ENCODE measurements at places on chromosomes 6 and 20.

DNA sequence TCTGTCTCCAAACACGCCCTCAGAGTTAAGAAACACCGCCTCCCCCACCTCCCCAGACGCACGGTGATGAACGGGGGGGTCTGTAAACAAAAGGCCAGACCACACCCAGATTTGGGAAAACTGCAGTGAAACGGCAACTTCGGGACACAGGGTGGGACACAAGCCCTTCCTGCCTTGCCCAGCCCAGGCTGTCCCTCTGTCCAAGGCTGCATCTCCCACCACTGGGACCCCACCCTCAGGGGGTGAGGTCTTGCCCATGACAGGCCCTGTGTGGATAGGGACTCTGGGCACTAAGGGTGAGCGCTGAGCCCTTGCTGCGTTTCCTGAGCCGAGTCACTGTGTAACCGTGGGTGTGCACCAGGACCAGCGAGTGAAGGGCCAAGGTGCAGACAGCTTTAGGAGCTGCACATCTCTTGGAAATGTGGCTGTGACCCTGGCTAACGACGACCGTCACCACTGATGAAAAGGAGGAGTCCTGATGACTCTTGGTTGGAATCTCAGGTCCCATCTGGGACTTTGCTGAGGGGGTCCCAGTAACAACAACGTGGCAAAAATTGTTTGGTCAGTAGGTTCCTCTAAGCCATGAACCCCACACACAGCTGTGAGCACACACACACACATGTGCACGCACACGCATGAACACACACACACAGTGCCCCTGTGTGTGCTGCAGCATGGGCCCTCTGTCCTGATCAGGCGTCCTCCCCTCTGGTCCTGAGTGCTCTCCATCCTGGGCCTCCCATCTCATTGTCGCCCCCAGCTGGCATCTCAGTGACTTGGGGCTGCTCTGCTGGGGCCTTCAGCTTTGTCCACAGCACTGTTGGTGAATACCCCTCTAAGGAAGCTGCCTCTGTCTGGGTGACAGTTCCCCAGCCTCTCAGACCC, 100.6 kb downstream of the RAMACL start:
- no peak for DNase-seq
- H3K36me3 ChIP-seq, result peaks cover 83% of the 10 kb centered on the region
- no peak overlapping the region for H3K27ac ChIP-seq
- H3K4me3 ChIP-seq, result no peak overlapping the region
- no peaks in the 10 kb centered on the region for H3K27me3 ChIP-seq
- H3K4me1 ChIP-seq, result peaks cover 20% of the 10 kb centered on the region

GRCh38 chr6:41376176-41376575, 40.8 kb downstream of the NCR2 start:
- no peak for DNase-seq
- peaks cover 86% of the 10 kb centered on the region for H3K27me3 ChIP-seq
- peaks cover 16% of the 10 kb centered on the region for H3K4me1 ChIP-seq

- no peaks in the 10 kb centered on the region for H3K36me3 ChIP-seq
- H3K27ac ChIP-seq, result no peak overlapping the region
- no peaks in the 10 kb centered on the region for H3K27me3 ChIP-seq
Observed at GRCh38 chr20:17859616-17860232, 108.9 kb downstream of the SNX5 start.

- H3K36me3 ChIP-seq, result no peaks in the 10 kb centered on the region
- H3K27ac ChIP-seq, result no peak overlapping the region
- no peaks in the 10 kb centered on the region for H3K27me3 ChIP-seq
- no peak for DNase-seq
- no peaks in the 10 kb centered on the region for H3K4me1 ChIP-seq
- no peak overlapping the region for H3K4me3 ChIP-seq
Observed at GRCh38 chr20:10344953-10345352, 89.1 kb downstream of the MKKS start.

GRCh38 chr6:89315249-89315885, at the start of gene GABRR2:
Gene GABRR2 (minus strand): TSS chr6:89315299. CDS start chr6:89315165, 134 bp downstream.
- peaks cover 7% of the 10 kb centered on the region for H3K36me3 ChIP-seq
- no peak within 1 kb of the TSS for H3K4me3 ChIP-seq
- DNase-seq, result no peak
- no peaks in the 10 kb centered on the region for H3K27me3 ChIP-seq
- H3K27ac ChIP-seq, result no peak within 1 kb of the TSS
- H3K4me1 ChIP-seq, result peaks cover 15% of the 10 kb centered on the region

DNA sequence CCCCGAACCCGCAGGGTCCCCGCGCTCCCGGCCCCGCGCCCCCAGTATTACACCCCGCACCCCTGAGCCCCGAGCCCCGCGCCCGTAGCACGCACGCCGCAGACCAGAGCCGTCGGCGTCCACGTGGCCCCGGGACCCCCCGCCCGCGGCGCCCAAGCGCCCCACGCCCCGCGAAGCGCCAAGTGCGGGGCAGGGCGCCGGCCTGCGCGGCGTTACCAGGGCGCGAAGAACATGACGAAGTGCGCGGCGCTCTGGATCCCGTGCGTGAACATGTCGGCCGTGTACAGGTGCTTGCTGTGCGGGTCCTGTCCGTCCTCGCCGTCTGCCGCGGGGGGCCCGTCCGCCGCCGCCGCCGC, 312 bp downstream of the TXNDC5 start:
- H3K27ac ChIP-seq, result peak overlapping the region; percentile 76
- peaks cover 40% of the 10 kb centered on the region for H3K4me1 ChIP-seq
- H3K4me3 ChIP-seq, result peak overlapping the region; percentile 81
- DNase-seq, result no peak
- H3K36me3 ChIP-seq, result no peaks in the 10 kb centered on the region

- H3K27me3 ChIP-seq, result no peaks in the 10 kb centered on the region
- no peaks in the 10 kb centered on the region for H3K4me1 ChIP-seq
- no peak overlapping the region for H3K27ac ChIP-seq
- no peaks in the 10 kb centered on the region for H3K36me3 ChIP-seq
Observed at GRCh38 chr20:20188647-20189046, 136.3 kb downstream of the CFAP61 start.

GRCh38 chr20:57555457-57556184, 5.3 kb upstream of the PCK1 start:
- no peak overlapping the region for H3K27ac ChIP-seq
- H3K27me3 ChIP-seq, result peaks cover 46% of the 10 kb centered on the region
- no peaks in the 10 kb centered on the region for H3K36me3 ChIP-seq
- no peak overlapping the region for H3K4me3 ChIP-seq
